ENCODE measurements at places on chromosomes 16 and 17.

DNA sequence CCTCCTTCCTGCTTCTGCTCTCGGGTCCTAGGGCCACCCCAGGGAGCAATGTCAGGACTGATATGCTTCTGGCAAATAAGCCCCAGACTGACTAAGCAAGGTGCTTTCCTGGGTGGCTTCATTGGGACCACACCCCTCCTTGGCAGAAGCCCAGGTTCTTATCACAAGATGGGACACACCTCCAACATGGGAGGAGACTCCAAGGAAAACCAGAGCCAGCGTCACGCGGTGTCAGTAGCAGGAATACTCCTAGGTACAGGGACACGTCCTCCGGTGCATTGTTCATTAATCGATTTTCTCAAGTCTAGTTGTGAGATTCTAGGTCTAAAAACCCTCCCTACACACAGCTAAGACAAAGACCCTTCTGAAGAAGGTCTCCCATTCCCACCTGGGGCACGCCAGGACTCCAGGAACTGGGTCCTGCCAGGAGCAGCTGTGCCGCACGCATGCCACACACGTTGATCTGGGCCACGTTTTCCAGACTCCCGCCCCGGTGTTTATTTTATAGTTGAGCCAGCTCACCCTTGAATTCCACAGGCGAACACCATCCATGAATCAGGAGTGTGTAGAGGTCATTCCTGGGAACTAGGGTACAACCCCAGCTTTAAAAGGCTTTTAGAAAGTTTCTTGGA lies 30.8 kb downstream of the FA2H start:
- DNase-seq: no peak

- no peak for DNase-seq
These were observed 2.9 kb upstream of the RANGRF start for GRCh38 chr17:8285270-8286181.

DNA sequence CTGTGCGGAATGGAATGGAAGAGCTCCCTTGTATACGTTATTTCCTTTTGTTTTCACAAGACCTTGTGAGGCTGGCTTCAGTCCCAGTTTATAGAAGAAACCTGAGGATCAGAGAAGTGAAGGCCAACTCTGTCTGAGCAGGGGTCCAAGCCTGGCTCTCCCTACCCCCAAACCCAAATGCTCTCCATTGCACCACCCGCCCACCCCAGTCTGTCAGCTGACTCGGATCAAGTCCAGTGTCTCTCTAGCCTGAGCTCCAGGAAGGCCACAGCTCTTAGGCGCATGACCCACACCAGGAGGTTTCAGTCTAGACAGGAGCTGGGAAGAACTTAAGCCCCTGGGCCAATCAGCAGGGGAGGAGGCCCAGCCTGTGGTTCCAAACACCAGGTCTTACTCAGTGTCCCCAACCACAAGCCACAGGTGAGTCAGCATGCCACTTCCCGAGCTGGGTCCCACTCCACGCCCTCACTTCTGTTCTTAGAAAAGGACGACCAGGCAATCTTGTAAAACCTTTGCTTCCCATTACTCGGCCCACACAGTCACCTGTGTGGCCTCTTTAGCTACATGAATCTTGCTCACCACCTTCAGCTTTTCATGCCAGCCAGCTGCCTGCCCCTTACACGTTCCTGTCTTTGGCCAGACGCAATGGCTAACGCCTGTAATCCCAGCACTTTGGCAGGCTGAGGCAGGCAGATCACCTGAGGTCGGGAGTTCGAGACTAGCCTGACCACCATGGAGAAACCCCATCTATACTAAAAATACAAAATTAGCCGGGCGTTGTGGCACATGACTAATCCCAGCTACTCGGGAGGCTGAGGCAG lies 27.8 kb downstream of the TK2 start:
- peak; percentile 93 for DNase-seq

GRCh38 chr16:31429314-31429713 lies 1.2 kb upstream of the COX6A2 start:
- no peak for DNase-seq

GRCh38 chr17:71192039-71192555 lies 928.7 kb upstream of the SOX9 start:
- no peak for DNase-seq

GRCh38 chr17:180381-181244 lies 837 bp downstream of the DOC2B start:
- DNase-seq: no peak

DNA sequence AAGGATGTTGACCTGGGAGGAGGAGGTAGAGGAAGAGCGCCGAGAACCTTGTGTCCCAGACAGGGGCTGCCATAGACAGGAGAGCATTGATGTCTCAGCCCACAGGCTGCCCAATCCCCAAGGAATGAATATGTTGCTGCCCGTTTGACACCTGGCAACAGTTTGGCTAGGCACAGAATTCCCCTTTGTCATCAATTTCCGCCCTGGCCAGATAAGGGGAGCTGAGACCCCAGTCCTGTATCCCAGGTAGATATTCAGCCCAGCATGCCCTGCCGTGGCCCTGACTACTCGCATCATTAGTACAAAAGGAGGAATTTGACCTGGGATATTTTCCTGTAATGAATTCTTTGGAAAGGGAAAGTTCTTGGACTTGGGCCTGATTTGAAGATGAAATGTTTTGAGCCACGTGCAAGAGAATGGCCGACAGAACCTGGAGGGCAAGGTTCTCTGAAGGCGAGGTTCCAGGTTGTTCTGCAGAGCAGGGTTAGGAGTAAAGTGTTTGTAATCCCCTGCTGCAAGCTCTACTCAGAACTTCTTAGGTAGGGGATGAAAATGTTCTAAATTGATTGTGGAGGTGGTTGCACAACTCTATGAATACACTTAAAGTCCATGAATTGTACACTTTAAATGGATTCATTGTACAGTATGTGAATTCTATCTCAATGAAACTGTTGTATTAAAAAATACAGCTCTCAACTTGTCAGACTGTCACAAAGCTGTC lies 108.8 kb downstream of the SOCS1 start:
- DNase-seq: no peak

Data from stimulated activated CD4-positive, alpha-beta T cell treated with anti-CD3 and anti-CD28 coated beads, TNF-alpha, amount 100 ng/mL, for 24 hours (primary cell).